ENCODE measurements at places on chromosomes 2 and 18. TPM values are rescaled to one million over a fixed set of nuclear protein-coding genes. Genes with fewer than 3 reads are reported as not detected.

- H3K4me1 ChIP-seq: no peaks in the 10 kb centered on the region
- H3K4me3 ChIP-seq: no peak overlapping the region
- no peaks in the 10 kb centered on the region for H3K27me3 ChIP-seq
- no peak for DNase-seq
Measured at GRCh38 chr18:8176554-8176953, 432.7 kb upstream of the RAB12 start.

- no peak overlapping the region for H3K27ac ChIP-seq
- DNase-seq: peak; percentile 68
- no peak overlapping the region for H3K4me3 ChIP-seq
- no peaks in the 10 kb centered on the region for H3K27me3 ChIP-seq
- no peaks in the 10 kb centered on the region for H3K4me1 ChIP-seq
Measured at GRCh38 chr2:70647873-70648481, 94.4 kb upstream of the TGFA start.

GRCh38 chr2:187500585-187501359 is 52.7 kb upstream of the CALCRL start:
- H3K4me1 ChIP-seq: no peaks in the 10 kb centered on the region
- peak; percentile 25 for DNase-seq
- no peaks in the 10 kb centered on the region for H3K27me3 ChIP-seq

The HMSD gene
- polyA plus RNA-seq: 0.05 TPM

DNA sequence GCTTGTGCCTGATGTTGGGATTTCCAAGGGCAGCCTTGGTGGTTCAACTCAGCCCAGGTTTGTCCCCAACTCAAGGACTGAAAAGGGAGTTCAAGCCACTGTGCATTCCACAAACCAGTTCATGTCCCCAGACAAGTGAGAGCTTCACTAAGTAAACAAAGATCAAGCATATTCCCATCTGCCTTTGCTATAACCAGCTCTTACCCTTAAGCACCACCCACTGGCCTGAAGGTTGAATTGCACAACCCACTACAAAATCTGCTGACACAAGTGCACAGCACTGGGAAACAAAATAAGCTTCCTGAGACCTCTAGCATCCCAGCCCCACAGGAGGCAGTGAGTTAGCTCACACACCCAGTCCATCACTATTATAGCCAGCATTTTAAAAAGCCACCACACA is 516.7 kb downstream of the NR4A2 start:
- no peaks in the 10 kb centered on the region for H3K27me3 ChIP-seq
- H3K4me1 ChIP-seq: no peaks in the 10 kb centered on the region
- no peak overlapping the region for H3K4me3 ChIP-seq
- H3K27ac ChIP-seq: no peak overlapping the region

DNA sequence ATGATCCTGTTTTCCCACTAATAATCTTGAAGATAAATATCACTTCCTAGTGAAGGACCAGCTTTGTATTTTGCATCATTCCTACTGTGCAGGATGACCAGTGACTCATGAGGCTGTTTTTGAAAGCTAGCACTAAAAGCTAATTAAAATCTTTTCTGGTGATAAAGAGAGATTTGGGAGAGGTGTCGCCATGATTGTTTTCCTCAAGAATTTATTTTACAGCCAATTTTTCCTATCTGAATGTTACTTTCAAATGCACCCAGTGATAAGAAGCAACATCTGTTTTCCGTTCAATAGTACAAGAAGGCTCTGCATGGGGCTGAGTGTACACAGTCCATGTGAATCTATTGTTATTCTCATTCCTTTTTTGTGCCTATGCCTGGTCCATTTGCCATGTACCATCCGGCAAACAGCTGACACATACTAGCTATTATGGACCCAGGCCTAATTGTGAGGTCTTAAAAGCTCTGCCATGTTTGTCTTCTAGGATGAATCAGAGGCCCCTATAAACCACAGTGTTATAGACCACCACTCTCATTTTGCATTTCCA is 28.4 kb downstream of the MEIS1 start:
- no peak overlapping the region for H3K27ac ChIP-seq
- H3K27me3 ChIP-seq: no peaks in the 10 kb centered on the region
- H3K36me3 ChIP-seq: no peaks in the 10 kb centered on the region
- H3K4me3 ChIP-seq: no peak overlapping the region

DNA sequence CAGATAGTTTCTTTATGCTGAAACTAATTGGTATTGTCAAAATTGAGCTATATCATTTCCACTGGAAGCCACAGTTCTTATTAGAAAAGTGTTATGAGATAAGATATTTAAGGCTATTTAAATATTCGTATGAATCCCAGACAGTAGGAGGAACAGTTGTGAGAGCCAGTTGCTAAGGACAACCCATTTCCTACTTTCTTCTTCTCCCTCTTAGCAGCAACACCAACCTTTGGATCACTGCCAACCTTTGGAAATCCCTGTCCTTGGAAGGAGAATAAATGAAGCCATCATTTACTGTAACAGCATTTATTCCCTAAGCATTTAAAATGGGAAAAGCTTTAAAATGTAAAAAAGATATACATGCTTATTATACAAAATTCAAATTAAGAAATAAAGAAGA is 85.8 kb downstream of the PLCL1 start:
- H3K27ac ChIP-seq: peak overlapping the region; percentile 84
- DNase-seq: no peak
- 0 out of 3 replicates have a peak, but pooled peaks cover 8% of the 10 kb centered on the region for H3K36me3 ChIP-seq
- H3K27me3 ChIP-seq: no peaks in the 10 kb centered on the region
- H3K4me3 ChIP-seq: no peak overlapping the region

- peaks cover 5% of the 10 kb centered on the region for H3K4me1 ChIP-seq
- no peak overlapping the region for H3K27ac ChIP-seq
- H3K4me3 ChIP-seq: no peak overlapping the region
- peaks cover 6% of the 10 kb centered on the region for H3K36me3 ChIP-seq
- DNase-seq: peak; percentile 58
Measured at GRCh38 chr2:102703748-102704147, 58.1 kb upstream of the TMEM182 start.

The REG3A gene
- not detected for polyA plus RNA-seq

The CDK5R2 gene
- not detected for polyA plus RNA-seq

The LINC00305 gene
- not detected for polyA plus RNA-seq

Data from K562 (cell line).